ENCODE measurements at places on chromosomes 4 and X. TPM values are rescaled to one million over a fixed set of nuclear protein-coding genes. Genes with fewer than 3 reads are reported as not detected.
A peak's percentile ranks its signal among the peaks of the same experiment; 100 is the strongest.

- DNase-seq, result no peak
Measured at GRCh38 chr4:94516067-94516466, 64.3 kb downstream of the PDLIM5 start.

DNA sequence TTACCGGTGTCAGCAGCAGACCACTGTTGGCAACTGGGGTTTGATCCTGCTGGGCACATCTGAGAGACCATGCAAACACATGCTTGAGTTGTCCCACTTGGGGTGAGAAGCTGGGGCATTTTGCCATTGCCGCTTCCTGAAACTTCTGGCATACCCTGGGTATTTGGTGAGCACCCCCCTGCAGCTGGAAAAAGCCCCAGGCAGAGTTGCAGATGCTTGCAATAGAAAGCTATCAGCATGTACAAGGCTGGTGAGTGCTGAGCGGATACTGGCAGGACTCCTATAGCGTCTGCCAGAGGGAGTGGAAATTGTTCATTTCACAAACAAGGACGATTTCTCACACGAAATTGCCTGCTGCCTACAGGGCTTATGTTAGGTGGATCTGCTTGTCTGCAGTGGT lies 32.3 kb downstream of the SUPT20HL1 start:
- DNase-seq, result no peak

DNA sequence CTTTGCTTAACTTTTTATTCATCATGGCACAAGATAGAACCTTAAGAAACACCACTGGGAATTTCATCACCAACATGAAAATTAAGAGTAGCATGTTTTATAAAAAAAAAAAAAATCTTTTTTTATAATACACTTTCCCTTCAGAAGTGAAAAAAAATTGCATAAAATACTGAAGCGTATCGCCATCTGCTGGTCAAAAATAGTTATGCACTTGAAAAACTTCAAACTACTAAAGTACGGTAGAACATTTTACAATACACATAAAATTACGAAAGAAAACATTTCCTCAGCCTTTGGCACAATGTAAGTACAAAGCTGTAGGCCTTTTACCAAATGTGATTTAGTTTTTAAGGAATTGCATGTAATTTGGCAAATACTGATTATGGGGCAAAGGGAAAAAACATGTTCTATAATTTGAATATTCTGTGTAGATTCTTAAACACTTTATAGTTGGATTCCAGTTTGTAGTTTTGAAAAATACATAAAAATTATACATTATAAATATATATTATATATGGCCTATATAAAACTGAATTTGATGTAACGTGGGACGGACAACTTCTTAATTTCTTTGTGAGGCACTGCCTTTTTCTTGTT lies 26.5 kb downstream of the HCCS start:
- DNase-seq, result peak; percentile 57

DNA sequence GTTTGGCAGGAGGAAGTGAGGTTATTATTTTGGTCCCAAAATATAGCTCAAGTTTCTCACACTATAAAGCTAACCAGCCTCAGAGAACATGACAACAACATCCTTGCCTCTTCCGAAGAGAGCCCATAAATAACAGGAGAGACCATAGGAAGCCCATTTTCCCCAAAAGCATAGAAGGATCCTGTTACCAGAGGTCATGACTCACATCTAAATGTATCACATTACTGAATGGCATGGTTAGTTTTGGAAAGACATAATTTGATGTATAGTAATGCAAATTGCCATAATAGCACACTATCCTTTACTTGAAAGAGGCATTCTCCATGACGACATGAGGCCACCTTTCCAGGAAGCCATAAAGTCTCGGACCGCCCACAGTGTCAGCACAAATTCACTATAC lies 238.8 kb upstream of the GRIA3 start:
- no peak for DNase-seq

GRCh38 chr4:159497936-159498335 lies 395.1 kb downstream of the RAPGEF2 start:
- no peak for DNase-seq

GRCh38 chr4:140757232-140757630 lies 1.0 kb upstream of the TBC1D9 start:
- DNase-seq, result no peak

DNA sequence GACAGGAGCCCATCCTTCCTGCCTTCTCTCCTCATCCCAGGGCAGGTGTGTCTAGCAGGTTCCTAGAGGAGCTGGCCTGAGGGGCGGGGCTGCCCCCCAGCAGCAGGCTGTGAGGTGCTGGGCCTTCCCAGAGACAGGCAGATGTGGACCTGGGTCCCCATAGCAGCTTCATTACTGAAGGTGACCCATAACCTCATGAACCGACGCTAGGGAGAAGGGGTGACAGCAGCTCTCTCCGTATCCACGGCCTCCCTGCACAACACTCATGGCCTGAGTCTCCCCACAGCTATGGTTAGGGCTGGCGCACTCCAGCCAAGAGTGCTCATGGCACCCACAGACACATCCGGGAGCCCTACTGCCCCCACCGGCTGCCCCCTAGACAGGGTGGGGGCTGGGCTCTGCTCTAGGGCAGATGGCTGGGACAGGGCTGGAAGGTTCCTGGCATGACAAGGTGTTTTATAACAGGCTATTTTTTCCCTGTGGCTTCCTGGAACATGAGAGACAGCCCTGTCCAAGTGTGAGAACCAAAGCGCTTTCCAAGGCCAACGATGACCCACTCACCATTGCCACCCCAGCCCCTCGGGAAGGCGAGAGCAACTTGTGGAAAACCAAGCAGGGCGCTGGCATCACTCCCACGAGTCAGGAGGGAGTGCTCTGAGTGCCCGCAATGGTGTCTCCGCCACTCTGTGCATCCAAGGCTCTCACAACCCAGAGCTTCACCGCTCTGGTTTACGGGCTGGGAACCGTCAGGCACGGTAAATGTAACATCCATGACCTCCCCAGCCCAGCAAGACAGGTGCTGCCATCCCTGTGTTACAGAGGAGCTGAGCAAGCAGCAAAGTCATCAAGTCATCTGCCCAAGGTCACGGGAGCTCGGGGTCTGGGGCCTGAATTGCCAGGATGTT lies 59.8 kb downstream of the ACOX3 start:
- no peak for DNase-seq

DNA sequence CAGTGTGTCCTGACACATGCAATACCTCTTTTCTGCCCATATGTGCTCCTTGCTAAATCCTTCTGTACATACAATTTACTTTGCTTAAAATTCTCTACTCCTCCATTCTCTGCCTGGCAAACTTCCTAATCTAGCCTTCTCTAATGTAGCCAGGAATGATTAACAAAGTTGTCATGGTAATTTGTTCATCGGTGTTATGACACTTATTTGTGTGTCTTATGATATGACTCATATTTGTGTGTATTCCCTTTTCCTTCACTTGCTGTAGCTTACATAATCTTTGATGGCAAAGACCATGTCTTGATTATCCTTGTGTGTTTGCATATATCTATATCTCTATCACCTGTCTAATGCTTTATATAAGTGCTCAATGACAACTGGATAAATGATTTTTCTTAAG lies 133.3 kb downstream of the COL25A1 start:
- DNase-seq, result no peak

- DNase-seq, result no peak
Measured at GRCh38 chr4:13905543-13905942, 278.0 kb upstream of the BOD1L1 start.

- DNase-seq, result no peak
Measured at GRCh38 chrX:70456256-70456655, 11.6 kb downstream of the DLG3 start.

DNA sequence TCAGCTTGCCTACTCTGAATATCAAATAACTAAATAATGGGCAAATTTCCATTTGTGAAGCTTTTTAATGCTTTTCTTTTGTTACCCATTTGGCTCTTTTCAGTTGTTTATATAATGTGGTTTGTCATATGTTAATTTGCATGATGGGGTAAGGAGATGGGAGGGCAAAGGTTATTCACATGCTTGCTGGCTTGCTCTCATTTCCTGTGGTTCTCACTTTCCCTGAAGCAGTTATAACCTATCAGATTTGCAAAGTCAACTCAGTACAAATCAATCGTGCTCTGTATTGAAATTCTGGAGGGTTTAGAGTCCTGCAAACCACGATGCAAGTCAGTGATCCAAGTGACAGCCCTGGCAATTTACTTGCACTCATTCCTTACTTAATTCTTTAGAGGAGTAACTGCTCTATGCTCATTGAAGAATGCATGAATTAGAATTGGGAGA lies 711.2 kb downstream of the ADGRL3 start:
- DNase-seq, result no peak

GRCh38 chr4:74544655-74545361 lies 99.9 kb downstream of the AREG start:
- DNase-seq, result no peak

- no peak for DNase-seq
Measured at GRCh38 chr4:164221631-164222030, 532.3 kb upstream of the SMIM31 start.

- DNase-seq, result no peak
Measured at GRCh38 chr4:128653527-128654444, 155.7 kb upstream of the JADE1 start.

DNA sequence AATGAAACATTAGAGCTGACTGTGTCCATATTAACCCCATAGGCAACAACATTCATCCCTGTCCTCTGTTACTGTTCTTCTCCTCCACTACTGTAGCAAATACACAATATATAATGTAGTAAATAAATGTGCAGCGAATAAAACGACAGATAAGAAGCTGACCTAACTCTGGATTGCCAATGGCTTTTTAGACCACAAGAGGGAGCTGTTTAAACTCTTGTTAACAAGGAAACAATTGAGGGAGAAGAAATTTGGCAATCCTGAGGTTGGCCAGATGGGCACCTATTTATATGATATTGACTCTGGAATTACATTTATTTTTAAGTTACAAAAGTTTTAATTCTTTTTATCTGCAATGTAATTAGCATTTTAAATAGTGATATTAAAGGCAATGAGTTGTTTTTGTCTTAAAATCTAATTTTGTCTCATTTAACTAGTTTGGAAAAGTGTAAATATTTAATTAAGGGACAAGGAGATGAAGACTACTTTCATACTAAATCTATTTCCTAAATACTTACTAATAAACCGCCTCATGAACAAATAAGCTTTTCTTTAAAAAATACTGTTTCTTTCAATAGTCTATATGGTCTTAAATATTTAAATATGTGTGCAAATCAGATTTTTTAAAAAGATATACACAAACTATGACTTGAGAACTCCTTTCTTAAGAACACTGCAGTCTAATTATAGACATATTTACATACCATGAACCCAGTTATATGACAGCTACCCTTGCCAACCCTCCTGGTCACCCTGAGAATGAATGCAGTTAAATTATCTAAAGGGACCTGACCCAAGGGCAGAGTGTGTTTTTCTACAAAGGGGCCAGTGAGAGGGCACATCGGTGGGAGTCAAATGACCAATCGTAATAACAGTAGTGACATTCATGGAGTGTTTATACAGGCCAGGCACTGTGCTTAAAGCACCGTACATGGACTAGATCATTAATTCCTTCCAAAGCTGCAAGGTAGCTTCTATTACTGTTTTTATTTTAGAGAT lies 52.9 kb upstream of the HPF1 start:
- DNase-seq, result peak; percentile 67

DNA sequence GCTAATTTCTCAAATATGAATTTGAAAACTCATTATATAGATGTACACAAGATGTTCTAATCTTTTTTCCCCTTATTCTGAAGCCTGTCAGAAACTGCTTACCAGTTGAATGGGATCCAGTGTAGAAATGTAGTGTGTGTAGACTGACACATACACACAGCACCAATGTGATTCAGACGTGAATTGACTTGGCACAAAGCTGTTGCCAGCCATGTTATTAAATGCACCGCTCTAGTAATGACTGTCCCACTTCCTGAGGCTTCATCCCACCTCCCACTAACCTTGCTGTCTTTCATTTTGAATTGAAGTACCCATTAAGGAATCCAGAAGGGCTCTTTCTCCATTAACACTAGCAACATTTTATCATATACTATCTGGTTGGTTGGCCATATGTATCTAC lies 146.6 kb downstream of the PPA2 start:
- no peak for DNase-seq

DNA sequence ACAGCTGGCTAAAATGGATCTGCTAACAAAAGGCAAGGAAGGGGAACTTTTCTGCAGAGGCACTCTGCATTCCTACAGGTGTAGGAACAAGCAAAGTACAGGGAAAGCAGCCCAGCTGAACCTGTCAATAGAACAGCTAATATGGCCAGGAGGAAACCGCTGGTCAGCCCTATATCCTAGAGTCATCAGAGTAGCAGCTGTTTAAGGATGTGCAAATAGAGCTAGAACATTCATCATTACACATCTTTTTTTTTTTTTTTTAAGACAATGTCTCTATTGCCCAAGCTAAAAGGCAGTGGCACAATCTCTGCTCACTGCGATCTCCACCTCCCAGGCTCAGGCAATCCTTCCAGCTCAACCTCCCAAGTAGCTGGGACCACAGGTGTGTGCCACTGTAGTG lies 163.0 kb downstream of the BTC start:
- no peak for DNase-seq

DNA sequence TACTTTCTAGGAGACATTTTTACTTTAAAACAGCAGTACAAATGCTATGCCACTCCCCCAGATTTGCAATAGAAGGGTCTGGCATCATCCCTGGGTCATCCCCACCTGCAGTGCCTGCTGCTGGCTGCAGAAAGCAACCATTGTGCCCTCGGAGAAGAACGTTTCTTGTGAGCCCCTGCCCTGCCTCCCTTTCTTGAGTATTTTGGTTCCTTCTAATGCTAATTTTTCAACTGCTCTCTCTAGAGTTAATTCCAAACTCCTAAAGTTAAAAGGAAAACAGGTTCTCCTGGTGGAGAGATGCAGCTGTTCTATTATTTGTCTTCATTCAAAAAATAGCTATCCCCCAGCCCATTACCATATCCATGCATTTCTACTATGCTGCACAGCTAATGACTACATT lies 107.1 kb downstream of the IDS start:
- no peak for DNase-seq

GRCh38 chr4:2925496-2925895 lies 37.7 kb downstream of the NOP14 start:
- DNase-seq, result no peak

DNA sequence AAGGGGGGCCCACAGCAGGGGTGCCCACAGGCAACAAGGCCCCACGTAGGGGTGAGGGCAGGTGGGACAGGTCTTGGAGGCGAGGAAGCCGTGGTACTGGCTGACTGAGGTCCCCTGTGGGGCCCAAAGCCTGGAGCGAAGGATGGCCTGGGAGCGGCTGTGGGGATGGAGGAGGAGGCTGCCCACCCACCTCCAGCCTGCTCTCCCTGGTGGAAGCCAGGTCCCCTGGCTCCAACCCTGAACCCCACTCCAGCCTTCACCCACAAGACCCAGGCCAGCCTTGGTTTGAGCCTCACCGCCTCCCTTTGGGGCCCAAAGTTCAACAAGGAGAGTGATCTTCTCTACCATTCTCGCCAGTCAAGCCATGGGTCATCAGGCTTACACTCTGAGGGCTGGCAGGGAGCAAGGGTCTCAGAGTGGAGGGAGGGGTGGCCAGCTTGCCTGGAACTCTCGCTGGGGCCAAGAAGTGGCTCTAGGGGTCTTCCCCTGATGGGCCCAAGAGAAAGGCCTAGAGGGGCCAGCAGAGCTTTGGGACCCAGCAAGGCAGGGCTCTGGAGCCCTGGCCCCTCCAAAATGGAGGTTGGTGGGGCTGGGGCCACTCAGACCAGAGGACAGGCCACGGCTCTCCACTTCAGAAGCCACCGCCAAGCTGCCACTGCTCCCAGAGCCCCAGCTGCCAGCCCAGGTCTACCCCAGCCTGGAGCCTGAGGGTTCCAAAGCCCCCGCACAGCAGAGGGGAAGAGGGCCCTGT lies 5.0 kb downstream of the PNCK start:
- no peak for DNase-seq

Gene IL2RG
- total RNA-seq, result 276 TPM

Gene RBM46
- not detected for total RNA-seq

Gene PTPN13
- total RNA-seq, result 0.91 TPM

Gene SPIN2A
- total RNA-seq, result 3.3 TPM

Gene TCP11X2
- total RNA-seq, result not detected

Gene PROM1
- not detected for total RNA-seq

Gene TMSB15C
- total RNA-seq, result 5.4 TPM

Measured in B cell (primary cell).